Epithelial cell of prostate (primary cell): ENCODE measurements at places on chromosomes 1 and 21.

GRCh38 chr1:26536081-26536480 is 6.5 kb downstream of the RPS6KA1 start:
- DNase-seq = no peak

- DNase-seq = no peak
These were observed 40.2 kb upstream of the SLC6A9 start for GRCh38 chr1:44071461-44071860.

- DNase-seq = no peak
These were observed 39.6 kb downstream of the SDC3 start for GRCh38 chr1:30868833-30869435.

DNA sequence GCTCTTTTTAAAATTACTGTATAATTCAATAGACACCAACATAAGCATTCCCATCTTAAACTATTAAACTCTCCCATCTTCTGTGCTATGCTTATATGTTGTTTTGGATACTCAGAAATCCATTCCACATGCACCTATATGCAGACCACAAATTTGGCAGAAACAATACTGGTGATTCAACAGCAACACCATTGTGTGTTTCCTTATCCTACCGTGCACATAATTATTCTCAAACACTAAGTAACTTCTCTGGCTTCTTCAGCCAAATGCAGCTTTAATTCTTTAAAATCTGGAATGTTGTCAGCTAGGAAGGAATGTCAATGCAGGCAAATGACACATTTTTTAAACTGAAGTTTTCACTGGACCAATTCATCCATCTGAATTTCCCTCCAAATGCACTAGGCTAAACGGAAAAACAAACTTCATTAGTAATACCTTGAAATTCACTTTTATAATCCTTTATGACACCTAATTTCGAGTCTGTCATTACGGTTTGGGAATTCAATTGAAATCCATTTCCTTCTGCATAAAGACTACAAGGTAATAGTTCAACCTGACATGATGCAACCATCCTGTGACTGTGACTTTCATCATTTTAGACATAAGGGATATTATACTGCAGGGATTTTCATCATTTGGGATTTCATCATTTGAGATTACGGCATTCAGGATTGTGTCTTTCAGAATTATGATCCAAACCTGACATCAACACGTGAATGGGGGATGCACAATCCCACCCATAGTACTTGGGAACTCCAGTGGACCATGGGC is 308.5 kb downstream of the LTN1 start:
- DNase-seq = no peak

- no peak for DNase-seq
These were observed 57.2 kb upstream of the C1orf185 start for GRCh38 chr1:51044834-51045233.

DNA sequence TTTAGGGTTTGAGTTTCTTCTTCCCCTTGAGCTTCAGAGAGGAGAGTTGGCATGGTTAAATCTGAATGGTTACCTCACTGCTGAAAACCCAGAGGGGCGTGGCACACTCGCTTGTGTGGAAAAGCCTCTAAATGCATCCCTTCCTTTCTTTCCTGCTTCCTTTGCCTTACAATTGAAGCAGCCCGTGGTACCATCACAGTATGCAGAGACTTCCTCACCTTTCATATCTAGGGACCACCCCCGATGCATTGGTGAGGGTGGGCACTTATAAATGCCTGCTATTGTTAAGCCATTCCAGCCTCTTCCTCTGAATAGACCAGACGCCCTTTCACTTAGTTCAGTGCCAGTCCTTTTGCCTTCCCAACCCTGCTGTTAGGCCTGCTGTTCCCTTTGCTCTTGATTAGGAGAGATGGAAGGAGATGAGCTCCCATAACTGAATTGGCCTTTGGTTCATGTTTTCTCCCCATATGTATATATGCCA is 21.9 kb upstream of the LAX1 start:
- no peak for DNase-seq

GRCh38 chr1:248696261-248696660 is 6.3 kb downstream of the OR14I1 start:
- DNase-seq = no peak

- no peak for DNase-seq
These were observed 739.0 kb upstream of the NCAM2 start for GRCh38 chr21:20259031-20259867.

- DNase-seq = no peak
These were observed 3.2 kb upstream of the NUAK2 start for GRCh38 chr1:205324781-205325180.

GRCh38 chr21:42632336-42632751 is 21.1 kb upstream of the PDE9A start:
- no peak for DNase-seq

- no peak for DNase-seq
These were observed 5.5 kb upstream of the PRKAB2 start for GRCh38 chr1:147177611-147178380.

DNA sequence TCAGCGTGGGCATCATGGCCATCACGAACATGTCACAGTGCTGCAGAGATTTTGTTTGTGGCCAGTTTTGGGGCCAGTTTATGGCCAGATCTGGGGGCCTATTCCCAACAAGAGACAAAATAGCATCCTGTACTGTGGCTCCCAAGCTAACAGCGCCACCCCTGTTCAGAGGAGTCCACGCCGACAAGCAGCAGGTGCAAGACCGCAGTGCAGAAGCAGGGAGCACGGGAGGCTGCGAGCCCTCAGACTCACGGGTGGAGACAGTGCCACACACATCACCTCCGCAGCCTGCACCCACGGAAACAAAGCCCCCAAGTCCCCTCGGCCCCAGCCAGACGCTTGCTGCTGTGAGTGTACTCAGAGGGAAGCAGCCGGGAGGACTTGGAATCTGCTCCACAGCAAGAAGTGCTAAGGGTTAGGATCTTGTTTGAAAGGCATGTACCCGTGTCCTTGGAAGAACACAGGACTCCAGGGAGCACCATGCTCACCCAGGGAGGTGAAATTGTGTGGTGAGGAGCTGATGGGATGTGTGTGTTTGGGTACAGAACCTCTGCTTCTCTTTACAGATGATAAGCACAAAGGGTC is 7.1 kb downstream of the TCP10L start:
- DNase-seq = no peak

- no peak for DNase-seq
These were observed 6.9 kb downstream of the USP48 start for GRCh38 chr1:21775985-21776562.

DNA sequence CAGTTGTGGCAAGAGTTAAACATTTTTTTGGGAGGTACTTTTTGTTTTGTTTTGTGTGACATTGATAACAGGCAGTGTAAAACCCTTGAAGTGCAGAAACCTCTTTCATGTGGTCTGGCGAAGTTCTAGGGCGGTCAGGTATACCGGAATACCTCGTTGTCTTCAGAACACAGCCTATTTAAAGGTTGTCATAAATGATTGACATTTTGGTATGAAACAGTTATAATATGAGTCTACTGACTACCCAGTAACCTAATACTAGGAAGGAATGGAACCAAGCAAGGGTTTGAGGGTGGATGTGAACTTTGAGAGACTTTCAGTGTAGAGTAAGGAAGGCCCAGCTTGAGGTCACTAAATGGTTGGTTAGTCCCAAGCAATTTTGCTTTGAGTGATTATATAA is 40.5 kb downstream of the PATJ start:
- no peak for DNase-seq

GRCh38 chr1:27349784-27350662 is 8.2 kb downstream of the SYTL1 start:
- DNase-seq = no peak

- no peak for DNase-seq
These were observed 39.6 kb upstream of the LBR start for GRCh38 chr1:225467193-225468020.

- DNase-seq = no peak
These were observed 37.7 kb downstream of the COQ8A start for GRCh38 chr1:226977643-226978431.
